ENCODE measurements at places on chromosomes 13 and 19.
A peak's percentile ranks its signal among the peaks of the same experiment; 100 is the strongest.

- no peak for DNase-seq
Observed at GRCh38 chr19:46728208-46728607, 11.3 kb upstream of the PRKD2 start.

DNA sequence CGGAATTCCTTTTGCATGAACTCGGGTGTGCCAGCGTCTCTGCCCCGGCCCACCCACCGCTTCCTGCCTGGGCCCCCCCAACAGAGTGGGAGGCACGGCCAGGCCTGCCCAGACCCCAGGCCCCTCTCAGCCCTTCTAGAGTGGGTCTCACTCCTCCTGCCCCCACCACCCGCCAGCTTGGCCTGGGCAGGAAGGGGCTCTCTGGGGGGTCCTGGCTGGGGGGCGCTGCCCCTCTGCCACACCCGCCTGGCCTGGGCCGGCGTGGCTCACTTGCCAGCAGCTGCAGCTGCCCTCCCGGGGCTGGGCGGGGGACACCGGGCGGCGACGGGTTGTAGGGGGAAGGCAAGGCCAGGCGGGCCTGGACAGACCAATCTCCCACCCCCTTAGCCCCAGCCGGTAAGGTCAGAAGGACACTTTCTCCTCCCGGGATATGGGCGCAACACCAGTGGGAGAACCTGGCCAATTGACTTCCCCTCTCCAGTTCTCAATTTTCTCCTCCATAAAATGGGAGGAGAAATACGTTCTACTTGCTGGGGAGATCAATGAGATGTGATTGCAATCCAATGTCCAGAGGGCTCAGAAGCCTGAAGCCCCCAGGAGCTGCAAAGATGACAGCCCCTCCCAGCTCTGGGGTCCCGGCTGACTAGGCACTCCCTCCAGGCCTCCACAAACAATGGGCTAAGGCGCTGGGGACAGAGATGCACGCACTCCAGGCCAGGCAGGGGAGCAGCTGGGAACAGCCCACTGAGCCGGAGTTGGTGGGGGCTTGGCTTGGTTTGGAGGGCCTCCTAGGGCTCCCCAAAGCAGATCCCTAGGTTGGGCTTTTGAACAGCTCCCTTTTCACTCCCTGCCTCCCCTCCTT, 2.4 kb downstream of the CRLF1 start:
- no peak for DNase-seq

DNA sequence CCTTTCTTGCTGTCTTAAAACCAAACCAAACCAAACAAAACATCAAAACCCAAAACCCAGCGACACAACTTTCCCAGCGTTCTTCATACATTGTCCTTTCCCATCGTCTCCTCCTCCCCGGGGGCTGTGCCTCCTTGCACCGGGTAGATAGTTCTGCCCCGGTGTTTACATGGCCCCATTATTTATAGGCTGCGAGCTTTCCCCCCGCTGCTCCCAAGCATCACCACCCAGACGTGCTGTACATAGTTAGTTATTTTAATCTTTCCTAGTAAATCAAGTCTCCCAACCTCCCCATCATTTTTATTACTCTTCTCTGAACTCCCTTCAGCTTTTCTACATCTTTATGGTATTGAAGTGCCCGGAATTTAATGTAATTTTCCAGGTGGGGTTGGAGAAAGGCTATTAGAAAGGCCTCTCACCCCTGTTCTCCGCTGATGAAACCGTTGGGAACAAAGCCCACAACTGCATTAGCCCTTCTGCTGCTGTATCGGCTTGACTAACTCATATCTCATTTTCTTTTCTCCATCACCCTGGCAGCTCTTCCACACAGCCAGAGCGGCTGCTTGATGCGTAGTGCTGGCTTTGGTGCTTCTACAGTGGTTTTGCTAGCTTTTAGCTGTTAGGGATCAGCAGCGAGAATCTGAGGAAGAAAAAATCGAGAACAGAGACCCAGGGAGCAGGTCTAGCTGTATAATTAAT, 53.1 kb downstream of the FGF9 start:
- DNase-seq, result no peak

DNA sequence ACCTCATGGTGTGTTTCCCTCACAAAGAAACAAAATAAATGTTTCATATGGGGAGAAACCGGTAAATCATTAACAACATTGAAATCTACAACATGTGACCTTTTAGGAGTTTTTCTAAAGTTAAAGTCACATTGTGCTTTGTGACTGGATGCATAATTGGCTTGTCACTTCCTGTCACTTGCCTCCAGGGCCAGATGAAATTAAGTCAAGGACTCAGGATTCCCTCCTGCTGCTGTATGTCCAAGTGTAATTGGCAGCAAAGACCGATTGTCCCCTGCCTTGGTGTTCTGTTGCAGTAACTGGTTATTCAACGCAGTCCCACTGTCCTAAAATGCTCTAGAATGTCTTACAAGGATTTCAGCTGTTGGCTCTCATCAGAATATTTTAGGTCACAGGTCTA, 448.2 kb downstream of the LIG4 start:
- DNase-seq, result no peak

- DNase-seq, result peak; percentile 40
Observed at GRCh38 chr19:46716672-46717033, 261 bp downstream of the PRKD2 start.

GRCh38 chr13:18944501-18945068, 237.0 kb downstream of the TUBA3C start:
- no peak for DNase-seq

DNA sequence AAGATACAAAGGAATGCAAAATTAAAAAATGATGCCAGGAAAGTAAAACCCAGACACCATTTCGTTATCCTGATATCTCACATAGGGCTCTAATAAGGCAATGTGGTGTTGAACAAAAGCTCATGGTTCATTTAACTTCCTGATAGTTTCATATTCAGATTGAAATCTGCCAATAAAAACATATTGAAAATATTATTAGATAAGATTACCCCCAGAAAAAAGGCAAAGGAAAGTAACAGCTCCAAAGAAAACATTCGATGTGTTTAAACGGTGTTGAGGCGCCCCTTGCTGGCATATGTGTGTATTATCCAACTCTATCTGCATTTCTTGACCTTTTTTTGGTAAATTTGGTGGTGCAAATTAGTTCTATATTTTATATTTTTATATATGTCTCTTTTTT, 75.9 kb downstream of the ESD start:
- peak; percentile 84 for DNase-seq

DNA sequence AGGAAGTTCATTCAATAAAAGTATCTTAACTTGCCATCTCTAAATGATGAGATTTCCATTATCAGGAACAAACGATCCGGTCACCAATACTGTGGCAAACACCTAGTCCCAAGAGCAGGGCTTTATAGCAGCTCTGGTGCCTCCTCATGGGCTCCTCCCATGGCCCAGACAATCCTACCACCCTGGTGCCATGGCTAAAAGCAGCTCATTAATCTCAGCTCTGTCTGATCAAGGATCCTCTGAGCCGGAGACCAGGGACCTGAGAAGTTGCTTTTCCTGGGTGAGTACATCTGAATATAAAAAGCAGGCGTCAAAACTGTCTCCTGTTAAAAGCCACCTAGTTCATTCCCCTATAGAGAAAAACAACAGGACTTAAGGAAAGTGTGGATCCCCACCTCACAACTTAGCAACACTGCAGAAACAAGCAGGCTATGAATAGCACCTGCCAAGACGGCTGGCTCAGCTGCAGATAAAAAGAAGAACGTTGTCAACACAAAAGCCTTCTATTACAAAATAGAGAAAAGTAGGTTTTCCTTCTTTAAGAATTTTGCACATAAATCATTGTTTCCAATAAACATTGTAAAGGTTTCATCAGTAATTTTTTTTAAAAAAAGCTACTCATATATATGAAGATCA, 30.3 kb downstream of the TSHZ3 start:
- DNase-seq, result no peak

DNA sequence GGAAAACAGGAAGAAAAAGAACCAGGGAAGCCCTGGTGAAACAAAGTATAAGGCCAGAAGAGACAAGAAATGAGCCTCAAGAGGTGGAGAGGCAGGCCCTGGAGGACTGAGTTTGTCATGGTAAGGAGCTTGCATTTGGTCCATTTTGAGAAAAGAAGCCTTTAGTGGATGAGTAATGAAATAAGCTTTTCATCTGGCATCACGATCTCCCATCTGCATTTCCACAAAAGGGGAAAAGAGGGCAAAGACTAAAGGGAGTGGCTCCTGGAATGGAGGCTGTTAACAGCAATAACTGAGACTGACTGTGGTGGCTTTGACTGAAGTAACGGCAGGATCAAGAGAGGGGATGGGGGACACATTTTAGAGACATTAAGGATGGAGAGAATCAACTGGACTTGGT, 148.8 kb upstream of the NBEA start:
- no peak for DNase-seq

DNA sequence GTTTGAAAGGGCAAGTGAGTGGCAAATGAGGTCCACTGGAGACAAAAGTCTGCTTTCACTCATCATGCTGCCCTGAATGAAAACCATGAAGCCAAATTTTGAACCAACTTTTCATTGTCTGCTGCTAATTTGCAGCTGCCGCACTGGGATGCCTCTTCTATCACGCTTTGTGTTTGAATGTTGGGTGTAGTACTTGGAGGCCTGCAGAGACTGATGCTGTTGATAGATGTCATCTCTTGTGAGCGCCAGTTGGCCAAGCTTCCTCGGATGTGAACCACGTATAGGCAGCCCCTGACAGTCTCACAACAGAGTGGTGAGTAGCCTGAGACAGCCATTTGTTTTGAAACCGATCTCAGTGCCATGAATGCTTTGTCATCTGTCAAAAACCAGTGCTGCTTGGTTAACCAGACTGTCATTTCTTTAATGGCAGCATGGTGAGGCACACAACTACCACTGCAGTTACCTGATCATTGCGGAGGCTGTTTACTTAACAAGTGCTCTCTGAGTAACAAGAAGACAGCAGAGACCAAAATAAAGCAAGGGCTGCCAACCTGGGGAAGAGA, 31.2 kb upstream of the SLC10A2 start:
- no peak for DNase-seq

- peak; percentile 69 for DNase-seq
Observed at GRCh38 chr19:2424686-2425621, 2.4 kb downstream of the TIMM13 start.

DNA sequence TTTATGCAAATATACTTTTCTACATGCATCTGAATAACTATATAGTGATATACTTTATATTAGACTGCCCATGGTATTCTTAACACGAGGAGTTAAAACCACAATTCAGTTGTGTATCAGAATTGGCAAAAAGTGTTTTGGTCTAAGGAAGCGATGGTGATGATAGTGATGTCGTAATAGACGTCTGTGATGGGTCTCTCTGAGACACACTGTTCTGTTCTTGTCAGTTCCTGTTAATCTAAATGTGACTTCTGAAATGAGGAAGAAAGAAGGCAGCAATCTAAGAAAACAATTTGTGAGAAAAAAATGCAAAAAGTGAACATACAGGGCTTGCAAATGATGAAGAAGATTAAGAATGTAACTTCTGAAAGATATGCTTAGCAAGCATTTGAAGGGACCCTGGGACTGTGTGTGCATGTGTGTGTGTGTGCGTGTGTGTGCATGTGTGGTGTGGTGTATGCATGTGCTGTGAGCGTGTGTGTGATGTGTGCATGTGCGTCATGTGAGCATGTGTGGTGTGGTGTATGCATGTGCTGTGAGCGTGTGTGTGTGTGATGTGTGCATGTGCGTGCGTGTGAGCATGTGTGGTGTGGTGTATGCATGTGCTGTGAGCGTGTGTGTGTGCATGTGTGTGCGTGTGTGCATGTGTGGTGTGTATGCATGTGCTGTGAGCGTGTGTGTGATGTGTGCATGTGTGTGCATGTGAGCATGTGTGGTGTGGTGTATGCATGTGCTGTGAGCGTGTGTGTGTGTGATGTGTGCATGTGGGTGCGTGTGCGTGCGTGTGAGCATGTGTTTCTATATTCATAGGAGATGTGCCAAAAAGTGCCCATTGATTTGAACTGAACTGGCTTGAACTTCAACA, 131.8 kb downstream of the IRS2 start:
- peak; percentile 60 for DNase-seq

GRCh38 chr13:59776924-59777690, 386.6 kb downstream of the DIAPH3 start:
- DNase-seq, result peak; percentile 55

DNA sequence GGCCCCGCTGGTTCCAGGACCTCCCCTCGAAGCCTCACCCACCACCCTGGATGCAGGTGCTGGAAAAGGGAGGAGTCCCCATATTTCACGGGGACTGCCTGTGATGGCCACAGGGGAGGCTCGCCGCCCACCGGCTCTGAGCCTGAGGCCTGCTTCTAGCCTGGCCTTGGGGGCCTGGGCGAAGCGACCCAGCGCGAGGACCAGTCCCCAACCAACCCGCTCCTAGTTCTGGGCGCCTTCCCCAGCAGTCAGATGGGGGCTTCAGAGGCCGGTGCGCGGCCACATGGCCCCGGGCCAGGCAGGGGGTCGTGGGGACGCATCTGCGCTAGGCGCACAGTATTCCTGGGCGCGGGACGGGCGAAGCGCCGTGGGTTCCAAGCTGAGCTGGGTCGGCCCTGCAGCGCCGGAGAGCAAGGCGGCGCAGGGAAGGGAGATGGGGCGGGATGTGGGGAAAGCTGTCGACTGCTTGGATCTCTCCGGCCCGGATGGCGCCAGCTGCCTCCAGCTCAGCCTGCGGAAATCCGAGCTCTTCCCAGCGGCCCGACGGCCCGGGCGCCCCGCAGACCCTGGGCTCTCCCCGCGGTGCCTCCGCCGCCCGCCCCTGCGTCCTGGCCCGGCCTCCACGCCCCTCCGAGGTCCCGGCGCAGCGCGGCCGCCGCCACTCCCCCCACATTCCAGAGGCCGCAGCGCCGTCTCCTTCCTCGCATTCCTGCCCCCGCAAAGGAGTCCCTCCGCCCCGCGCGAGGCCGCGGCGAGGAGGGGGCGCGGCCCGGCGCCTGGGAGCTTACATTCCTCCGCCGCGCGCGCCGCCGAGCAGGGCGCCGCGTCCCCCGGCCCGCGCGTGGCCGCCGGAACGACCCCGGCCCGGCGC, at the start of gene WTIP:
TSS of gene WTIP (plus strand) at position 788 of the 871 bp plus-strand sequence. CDS start 217 bp downstream, outside the sequence.
- peak; percentile 95 for DNase-seq

DNA sequence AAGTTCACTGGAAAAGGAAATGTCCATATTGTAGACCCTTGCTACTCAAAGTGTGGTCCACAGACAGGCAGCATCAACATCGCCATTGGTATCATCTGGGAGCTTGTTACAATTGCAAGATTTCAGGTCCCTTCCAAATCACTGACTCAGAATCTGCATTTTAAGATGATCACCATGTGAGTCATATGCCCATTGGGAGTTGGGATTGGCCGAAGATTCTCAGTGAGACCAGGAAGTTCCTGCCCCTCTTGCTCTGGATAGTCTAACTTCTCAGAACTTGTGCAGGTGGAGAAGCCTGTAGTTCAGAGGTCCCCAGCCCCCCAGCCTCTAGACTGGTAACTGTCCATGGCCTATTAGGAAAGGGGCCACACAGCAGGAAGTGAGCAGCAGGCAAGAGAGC, 48.9 kb upstream of the URAD start:
- DNase-seq, result no peak

- peak; percentile 48 for DNase-seq
Observed at GRCh38 chr19:2150794-2151338, 500 bp downstream of the AP3D1 start.

GRCh38 chr13:51004111-51004865, 94.7 kb downstream of the RNASEH2B start:
- DNase-seq, result no peak

Data from adipocyte (in vitro differentiated cells).